ENCODE measurements at places on chromosomes 4 and X.

DNA sequence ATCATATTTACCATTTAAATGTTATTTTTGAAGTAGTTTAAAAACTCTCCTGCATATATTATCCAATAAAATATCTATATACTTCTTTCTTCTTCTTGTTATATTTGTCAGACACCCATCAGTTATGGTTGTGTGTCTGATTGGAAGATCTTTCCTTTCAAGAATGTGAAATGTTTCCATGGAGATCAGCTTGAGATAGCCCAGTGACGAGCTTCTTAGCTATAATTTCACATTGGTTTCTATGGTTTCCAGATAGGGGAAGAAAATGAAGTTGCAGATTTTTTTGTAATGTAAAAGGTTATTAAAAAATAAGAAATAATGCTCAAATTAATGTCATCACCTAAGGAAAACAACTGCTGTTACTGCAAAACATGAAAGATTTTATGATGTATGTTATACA lies 189.0 kb downstream of the COX7B2 start:
- no peak for DNase-seq

- no peak for DNase-seq
These were observed 33.8 kb downstream of the PRPS1 start for GRCh38 chrX:107662145-107662544.

DNA sequence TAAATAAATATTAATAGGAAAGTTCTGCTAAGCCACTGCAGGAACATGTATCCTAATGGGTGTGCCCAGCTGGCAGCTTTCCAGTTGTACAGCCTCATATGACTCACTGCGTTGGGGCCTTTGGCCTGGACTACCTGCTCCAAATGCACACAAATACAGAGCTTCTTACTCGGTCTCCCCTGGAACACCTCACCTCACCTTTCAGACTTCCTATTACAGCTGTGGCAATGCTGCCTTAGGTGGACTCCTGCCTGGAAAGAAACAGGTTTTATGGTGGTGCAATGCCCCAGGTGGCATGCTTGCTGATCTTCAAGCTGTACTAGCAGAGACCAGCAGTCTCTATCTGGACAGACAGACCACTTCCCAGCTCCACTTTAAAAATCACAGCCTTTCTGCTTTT lies 85.7 kb upstream of the EXOC1L start:
- DNase-seq, result no peak

GRCh38 chr4:20840648-20841190 lies 140.5 kb downstream of the PACRGL start:
- DNase-seq, result no peak

- DNase-seq, result no peak
These were observed 18.0 kb upstream of the FAM47E start for GRCh38 chr4:76233529-76233928.

GRCh38 chr4:186693159-186693815 lies 30.4 kb downstream of the FAT1 start:
- DNase-seq, result no peak

GRCh38 chr4:45580334-45580733 lies 543.5 kb downstream of the GABRG1 start:
- no peak for DNase-seq

GRCh38 chr4:54074381-54074780 lies 10.0 kb upstream of the CHIC2 start:
- no peak for DNase-seq

DNA sequence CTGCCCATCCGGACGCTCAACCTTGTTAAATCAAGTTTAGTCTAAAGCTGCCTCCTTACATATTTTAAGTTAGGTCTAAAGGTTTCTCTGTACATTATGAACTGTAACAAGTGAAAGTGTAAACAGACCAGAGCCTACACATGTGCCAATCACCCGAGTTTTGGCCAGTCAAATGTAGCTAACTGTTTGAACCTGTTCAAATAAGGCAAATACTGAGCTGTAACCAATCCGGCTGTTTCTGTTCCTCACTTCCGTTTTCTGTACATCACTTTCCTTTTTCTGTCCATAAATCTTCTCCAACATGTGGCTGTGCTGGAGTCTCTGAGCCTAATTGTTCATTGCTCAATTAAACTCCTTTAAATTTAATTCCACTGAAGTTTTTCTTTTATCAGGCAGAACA lies 113.3 kb upstream of the SHISA3 start:
- DNase-seq, result no peak

Measured in NCI-H1930 (cell line).